Fibroblast of the aortic adventitia (primary cell): ENCODE measurements at places on chromosomes 13 and 19.

DNA sequence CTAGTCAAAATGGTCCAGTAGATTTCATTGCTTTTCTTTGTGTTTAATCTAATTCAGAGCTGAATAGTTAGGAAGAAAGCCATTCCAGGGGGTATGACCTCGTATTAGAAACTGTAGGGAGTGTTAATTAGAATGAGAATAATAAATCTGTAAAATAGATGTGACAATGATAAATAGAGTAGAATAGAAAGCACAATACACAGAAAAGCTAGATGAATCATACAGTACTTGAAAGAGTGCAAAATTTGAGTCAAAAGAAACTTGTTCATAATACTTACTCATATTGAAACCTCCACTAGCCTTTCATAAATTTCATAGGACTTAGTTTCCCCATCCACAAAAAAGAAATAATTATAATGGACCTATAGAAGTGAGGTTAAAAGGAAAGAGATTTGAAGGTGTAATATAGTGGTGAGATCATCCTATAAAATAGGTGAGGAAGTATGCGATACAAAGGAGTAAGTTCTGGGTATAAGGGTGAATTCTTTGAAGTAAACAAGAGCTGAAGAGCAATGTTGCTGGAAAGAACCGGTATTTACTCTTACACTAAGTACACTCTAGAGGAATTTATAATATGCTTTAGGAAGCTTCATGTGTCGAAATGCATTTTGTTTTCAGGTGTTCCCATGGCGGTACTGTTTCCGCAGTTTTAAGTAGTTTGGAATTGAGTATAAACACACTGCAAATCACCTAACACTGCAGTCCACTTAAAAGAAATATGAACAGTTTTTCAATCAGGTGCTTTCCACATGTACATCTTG lies 21.9 kb downstream of the PCDH17 start:
- DNase-seq: no peak

DNA sequence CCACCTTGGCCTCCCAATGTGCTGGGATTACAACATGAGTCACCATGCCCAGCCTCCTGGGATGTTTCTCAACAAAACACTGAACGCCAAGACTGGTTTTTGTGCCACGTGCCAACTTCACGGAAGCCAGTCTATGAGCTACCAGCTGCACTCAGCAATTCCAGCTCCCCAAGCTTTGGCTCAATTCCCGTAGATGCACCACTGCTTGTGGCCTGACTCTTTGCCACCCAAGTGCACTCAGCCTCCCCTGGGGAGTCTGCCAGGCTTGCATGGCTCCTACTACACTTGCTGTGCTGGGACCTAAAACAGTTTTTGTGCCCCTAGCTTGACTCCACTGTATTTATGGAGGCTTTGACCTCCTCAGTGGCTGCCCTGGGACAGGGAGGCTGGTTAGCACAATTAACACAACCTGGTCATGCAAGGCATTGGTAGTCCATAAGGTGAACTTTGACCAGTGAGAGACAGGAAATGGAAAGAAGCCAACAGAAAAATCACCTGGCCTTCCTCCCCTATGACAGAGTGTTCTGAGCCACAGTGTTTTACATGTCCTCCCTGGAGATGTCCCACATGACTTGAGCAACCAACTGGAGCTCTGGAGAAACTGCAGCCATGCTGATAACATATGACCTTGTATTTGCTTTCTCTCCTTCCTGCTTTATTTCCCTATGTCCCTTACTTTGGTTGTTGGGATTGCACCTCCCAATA lies 1173.1 kb downstream of the UQCRFS1 start:
- no peak for DNase-seq

DNA sequence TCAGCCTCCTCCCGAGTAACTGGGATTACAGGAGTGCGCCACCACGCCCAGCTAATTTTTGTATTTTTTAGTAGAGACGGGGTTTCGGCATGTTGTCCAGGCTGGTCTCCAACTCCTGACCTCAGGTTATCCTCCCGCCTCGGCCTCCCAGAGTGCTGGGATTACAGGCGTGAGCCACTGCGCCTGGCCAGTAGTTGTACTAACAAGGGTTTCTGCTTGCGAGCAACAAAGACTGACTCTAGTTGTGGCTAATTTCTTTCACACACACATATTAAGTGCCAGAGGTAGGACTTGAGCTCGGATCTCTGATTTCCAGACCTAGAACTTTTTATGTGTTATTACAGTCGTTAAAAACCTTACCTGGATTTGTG lies 635 bp upstream of the PCCA start:
- DNase-seq: no peak

DNA sequence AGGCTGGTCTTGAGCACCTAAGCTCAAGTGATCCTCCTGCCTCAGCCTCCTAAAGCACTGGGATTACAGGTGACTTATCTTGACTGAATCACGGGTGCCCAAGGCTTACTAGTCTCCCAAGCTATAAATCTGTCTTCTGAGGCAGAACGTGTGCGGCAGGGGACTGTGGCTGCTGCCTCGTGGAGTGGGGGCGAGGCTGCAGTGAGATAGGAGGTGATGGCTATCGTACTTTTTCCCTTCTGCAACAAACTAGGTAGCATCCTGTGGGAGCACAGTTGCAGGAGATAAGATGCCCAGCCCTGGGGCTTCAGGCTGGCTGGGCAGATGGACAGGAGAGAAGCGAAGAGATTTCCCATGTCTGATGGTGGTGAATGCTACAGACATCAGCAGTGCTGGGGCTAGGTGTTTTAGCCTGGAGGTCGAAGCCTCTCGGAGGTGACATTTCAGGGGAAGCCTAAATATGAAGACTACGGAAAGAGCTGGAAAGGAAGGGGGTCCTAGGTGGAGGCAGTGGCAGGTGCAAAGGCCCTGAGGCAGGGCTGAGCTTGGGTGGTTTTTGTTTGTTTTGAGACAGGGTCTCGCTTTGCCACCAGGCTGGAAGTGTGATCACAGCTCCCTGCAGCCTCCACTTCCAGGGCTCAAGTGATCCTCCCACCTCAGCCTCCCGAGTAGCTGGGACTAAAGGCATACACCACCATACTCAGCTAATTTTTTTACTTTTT lies 7.4 kb downstream of the B3GNT3 start:
- DNase-seq: no peak

DNA sequence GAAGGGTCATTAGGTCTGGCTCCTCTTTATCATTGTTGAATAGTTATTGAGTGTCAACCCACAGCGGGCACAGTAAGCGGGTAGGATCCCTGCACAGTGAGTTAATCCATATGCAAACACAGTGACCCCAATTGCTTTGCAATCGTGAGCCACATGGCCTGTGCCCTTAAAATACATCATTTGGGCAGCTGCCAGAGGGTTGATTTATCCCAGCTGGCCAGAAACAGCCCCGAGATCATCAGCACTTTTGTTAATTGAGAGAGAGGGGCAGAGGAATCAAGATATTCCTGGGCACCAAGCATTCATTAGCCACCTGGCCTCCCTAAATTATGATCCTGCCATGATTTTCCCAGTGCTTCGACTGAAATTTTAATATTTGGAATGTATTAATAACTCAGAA lies 9.8 kb upstream of the CNMD start:
- no peak for DNase-seq

DNA sequence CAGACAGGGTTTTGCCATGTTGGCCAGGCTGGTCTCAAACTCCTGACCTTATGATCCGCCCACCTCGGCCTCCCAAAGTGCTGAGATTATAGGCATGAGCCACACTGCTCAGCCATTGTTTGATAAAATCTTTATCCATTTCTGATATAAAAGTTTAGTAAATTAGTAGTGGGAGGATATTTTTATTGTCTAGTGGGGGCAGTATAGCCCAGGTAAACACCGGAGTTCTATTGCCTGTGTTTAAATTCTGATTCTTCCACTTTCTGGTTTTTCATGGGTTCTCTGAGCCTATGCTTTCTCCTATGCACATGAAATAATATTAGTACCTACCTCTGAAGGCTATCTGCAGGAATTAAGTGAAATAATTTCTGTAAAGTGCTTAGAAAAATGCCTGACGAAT lies 20.1 kb upstream of the ARHGEF18 start:
- DNase-seq: no peak

- DNase-seq: no peak
Measured at GRCh38 chr13:47190696-47191305, 293.9 kb upstream of the HTR2A start.
